Stimulated activated CD8-positive, alpha-beta memory T cell treated with anti-CD3 and anti-CD28 coated beads, Interleukin-15, amount 100 ng/mL, for 48 hours (primary cell): ENCODE measurements at places on chromosomes 6 and 20.

DNA sequence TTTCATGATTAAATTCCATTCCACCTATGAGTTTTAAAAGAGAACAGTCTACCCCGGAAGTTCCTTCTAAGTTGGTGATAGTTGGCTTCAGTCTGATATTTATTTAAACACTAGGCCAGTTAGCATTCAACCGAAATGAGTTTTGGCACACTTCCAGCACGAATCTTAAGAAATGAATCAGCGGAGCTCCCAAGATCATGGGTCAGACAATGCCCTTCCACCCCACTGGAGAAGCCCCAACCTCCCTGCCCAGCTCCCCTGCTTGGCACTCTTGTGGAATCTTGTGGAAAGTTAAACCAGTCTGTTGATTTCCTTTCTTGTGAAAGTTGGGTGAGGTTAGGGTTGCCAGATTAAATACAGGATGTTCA lies 64.3 kb downstream of the MKKS start:
- no peak for DNase-seq

DNA sequence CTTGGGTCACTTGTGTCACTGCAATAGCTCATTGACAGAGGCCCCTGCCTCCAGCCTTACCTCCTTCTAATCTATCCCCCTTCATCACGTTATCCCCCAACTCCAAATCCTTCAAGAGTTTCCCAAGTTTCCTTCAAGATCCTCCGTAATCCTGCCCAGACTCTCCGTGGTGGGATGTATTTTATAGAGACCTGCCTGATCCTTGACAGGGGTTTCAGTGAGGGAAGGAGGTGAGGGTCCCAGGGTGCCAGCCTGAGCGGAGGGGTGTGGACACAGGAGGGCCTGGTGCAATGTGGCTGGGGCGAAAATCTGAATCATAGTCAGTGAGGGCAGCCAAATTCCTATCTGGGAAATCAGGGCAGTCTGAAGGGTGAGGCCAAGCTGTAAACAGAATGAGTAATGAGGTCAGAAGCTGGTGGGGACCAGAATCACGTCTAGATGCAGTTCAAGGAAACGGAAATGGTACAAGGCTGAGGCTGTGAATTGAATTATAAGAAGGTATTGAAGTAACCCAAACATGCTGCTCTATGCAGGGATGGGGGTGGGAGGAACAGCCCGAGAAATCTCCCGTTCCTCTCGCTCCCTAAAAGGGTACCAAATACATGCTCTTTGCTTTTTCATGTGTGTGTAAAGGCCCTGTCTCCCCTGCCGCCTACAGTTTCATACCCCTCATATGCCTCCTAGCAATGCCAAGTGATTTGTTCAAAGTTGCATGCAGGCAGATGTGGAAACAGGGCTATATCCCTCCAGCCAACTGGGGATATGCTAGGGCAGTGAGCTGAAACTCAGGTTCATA lies 35.4 kb upstream of the PIM1 start:
- DNase-seq = no peak

- DNase-seq = no peak
These were observed 31.7 kb upstream of the CST1 start for GRCh38 chr20:23782366-23782983.

DNA sequence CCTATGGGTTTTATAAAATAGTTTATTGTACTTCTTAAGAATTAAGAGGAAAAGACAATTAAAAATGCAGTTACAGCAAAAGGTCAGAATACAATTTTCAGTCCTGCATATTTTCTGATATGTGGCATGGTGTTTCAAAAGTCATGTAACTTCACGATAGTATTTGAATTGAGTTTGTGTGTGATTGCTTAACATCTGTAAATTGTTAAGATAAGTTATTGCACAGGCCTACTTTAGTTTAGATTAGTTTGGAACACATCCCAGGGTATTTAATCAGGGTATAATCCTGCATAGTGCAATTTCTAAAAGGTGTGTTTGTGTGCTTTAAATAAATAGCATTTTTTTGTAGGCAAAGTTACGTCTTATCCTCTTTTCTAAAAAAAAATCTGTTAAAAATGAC lies 289.6 kb downstream of the RIMS1 start:
- no peak for DNase-seq

DNA sequence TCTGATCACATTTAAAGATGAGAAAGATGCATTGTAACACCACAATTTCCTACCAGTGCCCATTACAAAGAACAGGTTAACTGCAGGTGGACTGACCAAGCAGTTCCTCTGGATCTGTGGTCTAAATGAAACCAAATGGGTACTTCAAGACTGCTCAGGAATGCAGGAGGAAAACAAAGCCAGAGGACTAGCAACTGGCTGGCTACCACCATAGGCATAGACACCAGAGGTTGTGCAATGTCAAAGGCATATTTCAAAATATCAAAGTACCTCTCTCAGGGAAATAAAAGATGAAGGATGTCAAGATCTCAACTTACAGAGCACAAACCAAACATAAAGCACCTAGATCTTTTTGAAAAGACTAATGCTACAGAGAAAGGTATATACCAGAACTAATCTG lies 65.5 kb downstream of the GMDS start:
- no peak for DNase-seq

- no peak for DNase-seq
These were observed 179.7 kb downstream of the ADGRG6 start for GRCh38 chr6:142481466-142481865.

DNA sequence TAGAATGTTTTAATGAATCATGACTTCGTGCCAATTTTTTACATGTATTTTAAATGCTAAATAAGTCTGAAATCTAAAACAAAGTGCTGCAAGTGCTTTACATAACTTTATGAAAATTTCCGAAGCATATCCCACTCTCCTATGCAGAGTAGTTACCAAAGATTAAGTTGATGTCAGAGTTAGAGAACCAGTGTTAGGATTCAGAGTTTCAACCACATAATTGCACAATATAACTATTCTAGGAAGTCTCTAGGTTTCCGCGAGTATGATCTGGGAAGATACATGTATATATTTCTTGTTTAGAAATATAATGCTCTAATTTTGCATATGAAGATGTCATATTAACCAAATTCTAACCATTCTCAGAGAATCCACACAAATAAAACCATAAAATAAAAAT lies 74.8 kb downstream of the ASCC3 start:
- no peak for DNase-seq

DNA sequence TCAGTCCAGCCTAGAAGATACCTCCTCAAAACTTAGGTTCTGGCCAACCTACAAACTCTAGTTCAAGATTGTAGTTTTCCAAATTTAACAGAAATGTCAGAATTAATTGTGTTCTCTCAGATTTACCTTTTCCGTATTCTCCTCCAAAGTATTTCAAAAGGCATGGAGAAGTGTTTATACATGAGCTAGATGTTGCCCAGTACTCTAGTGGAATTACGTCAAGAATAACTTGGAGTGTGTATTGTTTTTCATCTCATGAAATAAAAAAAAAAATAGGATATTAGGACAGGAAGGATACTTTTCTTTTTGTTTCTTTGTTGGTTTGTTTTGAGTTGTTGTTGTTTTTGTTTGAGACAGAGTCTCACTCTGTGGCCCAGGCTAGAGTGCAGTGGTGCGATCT lies 32.3 kb upstream of the MARCKS start:
- DNase-seq = no peak

DNA sequence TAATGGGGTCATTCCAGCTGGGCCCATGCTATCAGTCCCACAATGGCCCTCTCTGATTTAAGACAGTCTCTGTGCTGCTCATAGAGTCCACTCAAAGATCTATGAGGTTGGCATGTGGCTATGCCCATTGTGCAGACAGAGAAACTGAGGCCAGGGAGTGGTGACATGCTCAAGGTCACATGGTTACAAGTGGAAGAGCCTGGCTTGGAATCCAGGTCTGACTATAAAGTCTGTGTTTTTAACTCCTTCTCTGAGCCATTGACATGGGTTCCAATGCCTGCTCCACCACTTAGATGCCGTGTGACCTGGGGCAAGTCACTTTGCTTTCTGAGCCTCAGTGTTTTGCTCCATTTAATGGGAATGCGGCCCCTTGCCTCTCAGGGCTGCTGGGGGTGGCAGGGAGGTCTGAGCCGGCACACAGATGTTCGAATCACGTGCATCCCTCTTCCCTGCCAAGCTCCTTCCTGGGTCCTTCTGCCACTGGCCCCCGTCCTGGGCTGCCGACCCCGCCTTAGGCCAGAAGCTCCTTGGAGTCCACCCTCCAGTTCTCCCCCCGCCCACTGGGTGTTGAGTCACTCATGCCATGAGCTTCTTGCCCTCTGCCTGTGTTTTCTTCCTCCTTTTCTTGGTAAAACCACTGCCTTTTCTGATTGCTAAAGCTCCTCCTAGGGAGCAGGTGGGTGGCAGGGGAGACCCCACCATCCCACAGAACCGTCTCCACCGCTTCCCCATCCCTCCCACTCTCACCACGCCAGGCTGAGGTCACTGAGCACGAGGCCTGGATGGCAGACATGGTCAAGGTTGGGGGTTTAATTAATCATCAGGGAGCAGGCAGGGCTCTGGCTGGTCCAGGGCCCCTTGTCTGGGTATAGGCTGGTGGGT lies 35.7 kb downstream of the CEBPB start:
- peak; percentile 50 for DNase-seq

DNA sequence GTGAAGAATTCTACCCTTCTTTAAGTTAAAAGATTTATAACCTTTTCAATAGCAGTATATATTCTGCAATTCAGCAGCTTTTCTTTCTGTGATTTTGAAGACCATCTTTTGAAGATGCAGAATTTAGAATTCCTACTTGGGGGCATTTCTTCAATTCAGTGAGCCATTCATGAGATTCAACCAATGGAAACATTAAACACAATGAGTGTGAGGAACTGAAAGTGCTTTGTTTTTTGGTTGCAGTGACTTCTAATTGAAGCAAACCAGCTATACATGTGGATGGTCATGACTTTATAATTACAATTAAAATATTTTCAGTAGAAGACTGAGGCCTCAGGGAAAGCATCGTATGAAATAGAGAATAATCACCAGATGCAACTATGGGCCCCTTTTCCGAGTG lies 108.3 kb downstream of the CARMIL1 start:
- no peak for DNase-seq

GRCh38 chr20:48052475-48052835 lies 267.2 kb upstream of the SULF2 start:
- no peak for DNase-seq

DNA sequence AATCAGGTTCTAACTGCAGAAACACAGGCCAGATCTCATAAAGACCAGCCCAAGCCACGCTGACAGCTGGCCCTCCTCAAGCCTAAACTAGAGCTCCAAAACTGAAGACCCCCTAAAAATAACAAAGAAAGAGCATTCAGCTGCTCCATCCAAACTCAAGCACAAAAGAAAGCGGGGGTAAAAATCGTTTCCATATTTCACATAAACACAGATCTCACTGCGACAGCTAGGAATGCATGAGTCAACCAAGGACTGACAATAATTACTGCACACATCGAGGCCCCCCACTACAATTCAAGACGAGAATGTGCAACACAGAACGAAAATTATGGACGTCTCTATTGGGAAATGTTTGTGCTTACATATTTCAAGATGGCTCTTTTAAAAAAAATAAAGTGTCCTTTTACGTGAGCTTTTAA lies 31.1 kb downstream of the CNKSR3 start:
- DNase-seq = no peak

DNA sequence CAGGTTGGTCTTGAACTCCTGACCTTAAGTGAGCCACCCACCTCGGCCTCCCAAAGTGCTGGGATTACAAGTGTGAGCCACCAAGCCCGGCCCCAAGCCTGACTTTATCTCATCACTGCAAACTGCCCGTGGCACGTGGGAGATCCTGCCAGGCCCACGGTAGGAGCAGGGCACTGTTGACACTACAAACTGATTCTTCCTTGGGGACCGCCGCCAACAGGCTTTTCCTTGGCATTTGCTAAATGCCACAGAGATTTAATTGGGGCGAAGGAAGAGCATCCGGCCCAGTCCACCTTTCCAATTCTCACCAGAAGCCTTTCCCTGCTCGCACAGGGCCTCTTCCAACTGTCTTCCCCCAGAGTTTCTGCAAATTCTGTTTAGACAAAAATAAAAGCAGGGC lies 11.0 kb downstream of the ATP9A start:
- DNase-seq = no peak

DNA sequence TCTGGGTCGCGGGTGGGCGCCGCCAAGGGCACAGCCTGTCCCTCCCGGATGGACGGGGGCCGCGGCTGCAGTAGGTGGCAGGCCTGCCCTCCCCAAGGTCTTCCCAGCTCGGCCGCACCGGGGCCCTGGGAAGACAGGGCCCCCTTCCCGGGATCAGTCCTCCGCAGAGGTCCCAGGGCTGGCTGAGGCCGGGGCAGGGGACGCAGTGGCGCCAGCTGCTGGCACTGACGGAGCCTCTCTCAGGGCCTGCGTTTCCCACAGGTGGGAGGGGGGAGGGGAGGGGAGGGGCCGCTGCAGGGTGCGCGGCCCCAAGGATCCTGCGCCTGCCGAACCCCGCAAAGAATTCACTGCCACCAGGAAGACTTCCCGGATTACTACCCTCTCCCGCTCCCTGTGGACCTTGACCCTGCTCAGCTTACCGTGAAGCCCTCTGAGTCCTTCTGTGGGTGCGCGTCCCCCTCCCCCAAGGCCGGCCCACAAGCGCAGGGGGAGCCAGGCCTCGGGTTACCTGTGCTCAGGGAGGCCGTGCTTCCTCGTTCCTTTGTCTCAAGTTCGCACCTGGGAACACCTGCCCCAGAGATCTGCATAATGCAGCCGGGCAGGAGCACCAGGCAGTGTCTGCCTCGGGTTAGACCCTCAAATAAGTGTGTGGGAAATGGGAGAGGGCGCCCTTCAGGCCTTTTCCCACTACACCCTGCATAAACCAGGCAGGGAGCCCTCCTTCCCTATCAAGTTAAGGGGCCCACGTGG lies 5.1 kb downstream of the LZTS3 start:
- DNase-seq = no peak

- DNase-seq = no peak
These were observed 77.9 kb downstream of the PHF20 start for GRCh38 chr20:35849706-35850105.

DNA sequence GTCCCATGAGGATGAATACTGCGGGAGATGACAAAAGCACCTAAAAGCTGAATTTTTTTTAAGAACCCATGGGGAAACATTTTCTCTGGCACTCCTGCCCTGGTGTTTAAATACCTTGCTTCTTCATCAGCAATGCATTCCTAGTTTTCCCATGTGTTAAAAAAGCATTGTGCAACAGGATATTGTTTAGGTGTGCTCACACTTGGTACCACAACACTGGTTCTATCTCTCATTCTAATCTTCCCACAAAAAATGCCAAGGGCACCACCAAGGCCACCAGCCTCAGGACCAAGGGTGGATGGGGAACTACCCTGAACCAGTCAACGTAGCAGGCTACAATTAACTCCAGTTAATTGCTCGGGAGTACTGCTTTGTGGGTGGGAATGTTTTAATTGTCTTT lies 50.9 kb downstream of the ALDH5A1 start:
- no peak for DNase-seq

DNA sequence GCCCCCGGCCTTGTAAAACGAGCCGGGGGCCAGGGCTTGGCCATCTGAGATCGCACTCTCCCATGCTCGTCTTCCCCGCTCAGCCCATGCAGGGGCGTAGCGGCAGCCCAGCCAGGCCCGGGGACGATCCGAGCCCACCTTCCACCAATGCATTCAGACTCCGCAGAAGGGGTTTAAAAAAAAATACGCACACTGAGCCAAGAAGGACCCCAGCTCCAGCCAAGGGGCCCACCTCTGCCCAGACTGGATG lies 320 bp downstream of the GSTA4 start:
- DNase-seq = peak; percentile 2
